Caki2 (cell line): ENCODE measurements at places on chromosomes 11 and 22. TPM values are rescaled to one million over a fixed set of nuclear protein-coding genes. Genes with fewer than 3 reads are reported as not detected.
A peak's percentile ranks its signal among the peaks of the same experiment; 100 is the strongest.

- DNase-seq = no peak
These were observed 43.0 kb downstream of the DSCAML1 start for GRCh38 chr11:117754030-117754429.

The MPZL3 gene
- total RNA-seq = 6.0 and 9.1 TPM in 2 replicates

DNA sequence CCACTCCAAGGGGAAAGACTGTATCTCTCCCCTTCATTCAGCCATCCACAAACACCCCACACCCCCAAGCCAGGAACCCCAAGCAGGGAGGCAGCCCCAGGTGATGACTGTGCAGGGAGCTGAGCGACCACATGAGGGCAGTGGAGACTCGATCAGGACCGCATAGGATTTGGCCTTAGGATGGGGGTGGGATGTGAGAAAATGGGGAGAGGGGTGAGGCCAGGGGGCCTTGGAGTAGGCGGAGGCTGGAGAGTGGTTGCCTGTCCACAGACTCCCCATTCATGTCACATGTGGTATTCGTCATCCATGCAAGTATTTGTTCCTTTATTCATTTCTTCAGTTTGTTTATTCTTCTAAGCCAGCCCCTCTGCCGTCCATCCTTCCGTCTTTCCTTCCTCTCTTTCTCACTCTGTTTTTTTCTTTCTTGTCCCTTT lies 2.7 kb upstream of the RHOD start:
- DNase-seq = peak; percentile 60

DNA sequence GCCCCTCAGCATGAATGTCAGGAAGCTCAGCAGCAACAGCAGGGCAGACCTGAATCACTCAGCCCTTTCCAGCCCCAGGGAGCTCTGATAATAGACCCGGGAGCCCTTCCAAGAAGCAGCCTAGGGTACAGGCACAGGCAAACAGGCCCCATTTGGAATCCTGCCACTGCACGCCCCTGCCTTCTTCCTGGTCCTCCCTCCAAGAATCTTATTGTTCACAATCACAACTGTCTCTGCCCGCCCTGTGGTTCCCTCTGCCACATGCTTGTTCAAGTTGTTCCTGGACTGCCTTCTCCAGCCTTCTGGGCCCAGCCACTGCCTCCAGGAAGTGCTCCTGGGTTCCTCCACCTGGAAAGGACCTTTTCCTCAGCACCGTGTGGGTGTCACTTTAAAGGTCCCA lies 54.6 kb downstream of the LRRC32 start:
- DNase-seq = no peak

GRCh38 chr11:86186386-86186785 lies 58.2 kb upstream of the EED start:
- DNase-seq = no peak

The POLR2L gene
- total RNA-seq = 90.2 and 103 TPM in 2 replicates

DNA sequence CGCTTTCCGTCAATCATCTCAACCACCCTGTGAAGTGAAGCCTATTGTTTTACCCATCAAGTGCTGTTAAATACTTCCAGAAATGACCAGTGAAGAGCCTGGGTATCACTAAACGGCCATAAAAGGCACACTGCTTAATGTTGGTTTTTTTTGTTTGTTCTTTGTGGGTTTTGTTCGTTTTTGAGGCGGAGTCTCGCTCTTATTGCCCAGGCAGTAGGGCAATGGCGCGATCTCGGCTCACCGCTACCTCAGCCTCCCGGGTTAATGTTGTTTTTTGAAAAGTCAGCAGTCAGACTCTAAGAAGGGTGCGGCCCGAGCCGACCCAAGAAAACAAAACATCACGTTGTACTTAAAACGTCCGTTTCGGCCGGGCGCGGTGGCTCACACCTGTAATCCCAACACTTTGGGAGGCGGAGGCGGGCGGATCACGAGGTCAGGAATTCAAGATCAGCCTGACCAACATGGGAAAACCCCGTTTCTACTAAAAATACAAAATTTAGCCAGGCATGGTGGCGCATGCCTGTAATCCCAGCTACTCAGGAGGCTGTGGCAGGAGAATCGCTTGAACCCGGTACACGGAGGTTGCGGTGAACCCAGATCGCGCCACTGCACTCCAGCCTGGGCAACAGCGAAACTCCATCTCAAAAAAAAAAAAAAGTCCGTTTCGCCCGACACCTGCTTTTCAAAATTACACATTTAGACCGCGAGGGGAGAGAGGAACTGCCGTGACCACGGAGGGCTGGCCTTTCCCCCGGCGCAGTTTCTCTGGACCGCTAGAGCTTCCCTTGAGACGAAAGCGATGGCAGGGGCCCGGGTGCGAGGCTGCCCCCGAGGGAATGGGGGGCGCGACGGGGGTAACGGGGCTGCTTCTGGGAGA lies 714 bp downstream of the CD59 start:
- DNase-seq = peak; percentile 31

GRCh38 chr11:10699072-10699471 lies 5.5 kb upstream of the IRAG1 start:
- no peak for DNase-seq

GRCh38 chr22:22785316-22786065 lies 102.1 kb upstream of the IGLL5 start:
- DNase-seq = no peak

- no peak for DNase-seq
These were observed 64.4 kb downstream of the INSC start for GRCh38 chr11:15179167-15179566.

The TRIM49 gene
- total RNA-seq = not detected in 2 replicates

GRCh38 chr22:44225091-44225689 lies 44.5 kb downstream of the PARVG start:
- DNase-seq = no peak

DNA sequence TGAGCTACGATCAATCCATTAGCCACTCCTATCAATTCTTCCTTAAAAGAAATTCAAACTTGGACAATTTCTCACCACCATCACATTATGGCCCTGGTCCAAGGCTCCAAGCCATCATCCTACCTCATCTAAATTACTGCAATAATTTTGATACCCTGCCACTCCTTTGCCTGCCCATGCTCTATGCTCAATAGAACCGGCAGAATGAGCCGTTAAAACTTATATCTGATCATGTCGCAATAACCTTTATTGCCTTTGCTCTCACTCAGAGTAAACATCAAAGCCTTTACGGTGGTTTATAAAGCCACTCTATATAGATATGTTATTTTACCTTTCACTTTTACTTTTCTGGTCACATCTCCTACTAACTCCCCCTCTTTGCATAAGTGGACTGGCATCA lies 2392.1 kb upstream of the RAG2 start:
- no peak for DNase-seq

DNA sequence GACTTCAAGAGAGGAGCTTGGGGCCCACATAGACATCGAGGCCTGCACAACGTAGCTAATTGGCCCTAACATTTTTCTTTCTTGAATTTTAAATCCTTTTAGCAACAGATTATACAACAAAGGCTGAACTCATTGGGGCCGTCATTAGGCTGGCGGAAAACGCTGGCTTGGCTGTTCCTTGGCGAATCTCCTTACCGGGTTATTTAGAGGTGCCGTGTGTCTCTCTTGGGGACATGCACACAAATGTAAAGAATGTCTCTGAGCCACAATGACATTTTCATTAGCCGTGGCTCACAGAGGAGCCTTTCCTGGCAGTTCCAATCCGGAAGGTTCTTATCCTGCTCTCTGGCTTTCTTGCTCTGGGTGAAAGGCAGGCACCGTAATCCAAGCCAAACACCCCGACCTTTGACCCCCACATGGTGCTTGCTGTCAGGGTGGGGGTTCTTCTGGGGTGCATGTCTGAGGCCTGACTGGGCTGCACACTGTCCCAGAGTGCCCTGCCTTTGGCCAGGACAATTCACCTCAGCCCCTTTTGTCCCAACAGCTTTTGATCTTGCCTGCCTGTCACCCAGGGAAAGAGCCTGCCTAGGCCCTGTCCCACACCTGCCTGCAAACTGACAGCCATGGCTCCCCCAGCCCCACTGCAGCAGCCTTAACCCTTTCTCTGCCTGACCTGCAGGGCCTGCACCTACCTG lies 9.2 kb upstream of the FGF3 start:
- DNase-seq = no peak

The UPK2 gene
- total RNA-seq = not detected in 2 replicates

The ANKRD13D gene
- 11.7 and 22.5 TPM in 2 replicates for total RNA-seq

DNA sequence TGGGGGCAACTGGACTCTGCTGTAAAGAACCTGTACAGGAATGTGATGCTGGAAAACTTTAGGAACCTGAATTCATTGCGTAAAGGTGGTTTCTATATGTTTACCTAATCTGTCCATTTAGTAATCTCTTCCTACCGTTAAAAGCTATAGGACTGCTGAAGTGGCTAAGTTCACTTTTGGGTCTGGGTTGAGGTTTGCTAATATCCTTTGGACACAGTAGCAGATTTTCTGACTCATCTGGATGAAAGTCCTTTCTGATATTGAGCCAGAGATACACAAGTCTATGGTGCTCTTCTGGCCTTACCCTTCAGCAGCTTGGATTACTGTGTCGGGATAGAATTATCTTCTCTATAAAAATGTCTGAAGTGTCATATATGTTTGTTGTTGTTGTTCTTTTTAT lies 16.9 kb downstream of the ZNF215 start:
- no peak for DNase-seq

- DNase-seq = no peak
These were observed 740.9 kb downstream of the NTM start for GRCh38 chr11:132111316-132111715.
